ENCODE measurements at places on chromosomes 7 and 10. TPM values are rescaled to one million over a fixed set of nuclear protein-coding genes. Genes with fewer than 3 reads are reported as not detected.

Gene LRRD1
- 0.75 TPM for polyA plus RNA-seq

Gene RAPGEF5
- 37.6 TPM for polyA plus RNA-seq

Gene ZPBP
- 0.90 TPM for polyA plus RNA-seq

Gene DBNL
- polyA plus RNA-seq = 60.1 TPM

DNA sequence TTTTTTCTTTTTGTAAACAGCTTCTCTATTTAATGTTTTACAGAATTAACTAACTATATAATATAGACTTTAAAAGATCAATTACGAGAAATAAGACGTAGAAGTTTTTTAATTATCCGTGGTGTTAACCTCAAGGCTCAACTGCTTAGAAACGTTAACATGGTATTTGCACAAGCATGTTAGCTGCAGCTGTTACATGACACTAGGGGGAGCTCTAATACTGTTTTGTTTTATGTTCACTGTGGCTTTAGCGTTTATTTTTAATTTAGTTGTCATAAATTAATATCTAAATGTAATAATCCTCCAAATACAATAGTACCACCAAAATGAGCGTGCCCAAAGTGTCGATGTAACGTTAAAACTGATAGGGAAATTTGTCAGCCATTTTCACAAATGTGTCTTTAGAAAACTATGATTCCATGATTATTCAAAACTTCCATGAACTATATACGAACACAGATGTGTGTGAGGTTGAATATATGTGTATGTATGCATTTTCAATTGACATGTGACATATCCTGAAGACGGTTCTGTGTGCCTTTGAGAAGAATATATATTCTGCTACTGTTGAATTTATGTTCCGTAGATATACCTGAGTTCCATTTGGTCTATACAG lies 828.8 kb upstream of the MBL2 start:
- peak; percentile 49 for DNase-seq

DNA sequence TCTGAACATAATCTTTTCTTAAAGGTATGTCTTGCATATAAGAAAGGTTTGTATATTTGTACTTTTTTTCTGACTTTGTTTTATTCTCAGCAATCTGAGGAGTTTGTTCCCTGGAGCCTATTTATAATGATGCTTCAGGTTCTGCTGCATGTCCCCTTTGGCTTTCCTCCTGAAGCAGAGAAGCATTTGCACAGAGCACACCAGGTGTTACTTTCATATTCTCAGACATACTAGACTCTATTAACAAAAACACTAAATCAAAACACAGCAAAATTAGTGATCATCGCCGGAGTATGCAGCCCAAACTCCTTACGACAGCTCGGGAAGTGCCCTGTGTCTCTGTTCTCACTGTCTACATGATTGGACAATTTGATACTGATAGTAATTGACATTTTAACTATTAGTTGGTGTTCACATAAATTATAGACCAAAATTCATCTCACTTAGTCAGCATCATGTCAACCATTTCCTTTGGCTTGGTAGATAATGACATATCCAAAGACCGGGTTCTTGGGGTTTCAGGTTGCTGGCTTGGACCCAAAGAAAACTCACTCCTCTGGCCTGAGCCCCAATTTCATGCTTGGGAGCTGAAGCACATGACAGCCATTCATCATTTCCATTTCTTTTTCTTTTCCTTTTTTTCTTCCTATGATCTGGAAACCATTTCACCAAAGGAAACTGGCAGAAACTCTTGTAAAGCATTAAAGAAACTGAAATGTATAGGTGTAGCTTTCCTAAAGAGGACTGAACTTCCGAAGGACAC lies 400.1 kb upstream of the NRP1 start:
- no peak for DNase-seq

DNA sequence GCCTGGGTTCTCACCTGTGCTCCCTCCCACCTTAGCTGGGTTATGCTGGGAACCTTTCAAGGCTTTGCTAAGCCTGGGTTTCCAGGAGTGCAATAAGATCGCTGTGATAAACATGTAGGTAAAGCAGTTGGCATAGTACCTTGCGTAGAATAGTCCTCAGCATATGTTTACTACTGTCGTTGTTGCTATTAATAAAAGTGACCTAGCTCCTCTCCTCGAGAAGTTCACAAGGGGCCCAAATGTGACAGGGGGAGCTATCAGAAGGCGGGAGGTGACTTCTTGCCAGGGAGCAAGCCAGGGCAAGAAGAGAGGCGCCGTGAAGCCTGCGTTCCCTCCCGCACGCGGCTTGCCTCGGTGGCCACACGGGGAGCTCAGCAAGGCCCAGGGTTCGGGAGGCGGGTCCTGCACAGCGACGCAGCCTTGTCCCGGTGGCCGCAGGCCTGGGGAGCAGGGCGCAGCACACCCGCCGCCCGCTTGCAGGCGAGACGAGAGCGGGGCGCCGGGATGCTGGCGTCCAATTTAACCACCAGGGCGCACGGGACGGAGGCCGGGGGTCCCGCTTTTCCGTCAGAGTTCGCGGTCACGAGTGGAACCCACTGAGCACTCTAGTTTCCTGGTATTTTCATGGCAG lies 106.2 kb downstream of the SNX10 start:
- DNase-seq = no peak

DNA sequence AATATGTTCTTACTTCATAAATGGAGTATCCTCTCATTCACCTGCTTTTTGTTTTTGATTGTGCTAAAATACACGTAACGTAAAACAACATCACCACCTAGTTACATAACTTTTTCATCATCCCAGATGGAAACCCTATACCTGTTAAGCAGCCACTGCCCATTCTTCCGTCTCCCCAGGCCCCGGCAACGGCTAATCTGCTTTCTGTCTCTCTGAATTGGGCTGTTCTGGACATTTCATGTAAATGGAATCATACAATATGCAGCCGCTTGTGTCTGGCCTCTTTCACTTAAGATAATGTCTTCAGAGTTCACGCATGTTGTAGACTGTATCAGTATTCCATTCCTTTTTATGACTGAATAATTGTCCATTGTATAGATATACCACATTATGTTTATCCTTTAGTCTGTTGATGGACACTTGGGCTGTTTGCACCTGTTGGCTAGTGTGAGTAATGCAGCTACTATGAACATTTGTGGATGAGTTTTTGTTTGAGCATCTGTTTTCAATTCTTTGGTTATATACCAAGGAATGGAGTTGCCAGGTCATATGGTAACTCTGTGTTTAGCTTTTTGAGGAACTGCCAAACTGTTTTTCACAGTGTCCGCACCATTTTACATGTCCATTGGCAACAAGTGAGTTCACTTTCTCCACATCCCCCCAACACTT lies 14.1 kb upstream of the SUN1 start:
- no peak for DNase-seq

DNA sequence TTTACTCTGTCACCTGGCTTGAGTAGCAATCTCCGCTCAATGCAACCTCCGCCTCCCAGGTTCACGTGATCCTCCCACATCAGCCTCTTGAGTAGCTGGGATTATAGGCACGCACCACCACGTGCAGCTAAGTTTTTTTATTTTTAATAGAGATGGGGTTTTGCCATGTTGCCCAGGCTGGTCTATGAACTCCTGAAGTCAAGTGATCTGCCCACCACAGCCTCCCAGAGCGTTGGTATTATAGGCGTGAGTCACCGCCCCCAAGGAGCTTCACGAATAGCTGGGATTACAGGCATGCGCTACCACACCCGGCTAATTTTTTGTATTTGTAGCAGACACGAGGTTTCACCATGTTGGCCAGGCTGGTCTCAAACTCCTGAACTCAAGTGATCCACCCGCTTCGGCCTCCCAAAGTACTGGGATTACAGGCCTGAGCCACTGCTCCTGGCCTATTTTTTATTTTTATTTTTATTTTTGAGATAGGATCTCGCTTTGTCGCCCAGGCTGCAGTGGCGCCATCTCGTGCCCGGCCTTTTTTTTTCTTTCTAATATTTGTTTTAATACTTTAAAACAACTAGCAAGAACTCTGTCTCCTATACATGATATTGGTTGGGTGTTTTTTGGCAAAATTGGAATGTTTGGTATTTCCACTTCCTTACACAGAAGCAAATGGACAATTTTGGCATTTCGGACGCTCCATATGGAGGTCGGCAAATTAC lies 1.1 kb downstream of the EFCAB10 start:
- DNase-seq = no peak

- DNase-seq = no peak
Observed at GRCh38 chr10:24393201-24393600, 184.3 kb downstream of the KIAA1217 start.

DNA sequence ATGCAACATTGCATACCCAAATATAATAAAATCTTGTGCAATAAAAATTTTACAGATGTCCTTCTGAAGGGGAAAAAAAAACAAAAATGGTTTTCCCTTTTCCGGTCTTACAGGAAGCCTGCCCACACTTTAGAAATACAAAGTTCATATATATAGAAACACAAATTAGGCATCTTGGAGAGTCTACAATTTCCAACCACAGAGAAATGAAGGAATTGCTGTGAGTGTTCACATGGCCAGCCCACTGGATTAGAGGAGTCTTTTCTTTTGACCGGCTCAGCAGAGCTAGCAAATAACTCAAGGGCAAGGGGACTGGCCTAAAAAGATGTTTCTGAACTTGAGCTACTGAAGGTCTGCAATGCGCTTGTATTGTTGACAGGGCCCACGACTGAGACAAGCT lies 92.4 kb downstream of the GLI3 start:
- DNase-seq = no peak

DNA sequence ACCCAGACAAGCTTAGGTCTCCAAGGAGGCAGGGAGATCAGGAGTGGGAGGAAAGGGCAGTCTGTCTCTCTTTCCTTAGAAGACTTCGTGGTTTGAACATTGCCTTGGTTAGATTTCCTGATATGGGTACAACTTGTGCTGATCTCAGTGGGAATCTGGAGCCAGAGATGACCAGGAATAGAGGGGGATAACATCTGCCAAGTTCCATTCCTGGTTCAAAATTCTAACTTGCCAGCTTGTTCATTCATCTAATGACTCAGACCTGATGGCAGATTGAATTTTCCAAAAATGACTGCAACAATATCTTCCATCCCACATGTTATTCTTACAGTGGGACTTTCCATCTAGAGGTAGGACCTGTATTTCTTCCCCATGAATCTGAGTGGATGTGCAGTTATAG lies 394.3 kb upstream of the PODXL start:
- DNase-seq = no peak

- DNase-seq = no peak
Observed at GRCh38 chr7:158286210-158286609, 301.4 kb downstream of the PTPRN2 start.

DNA sequence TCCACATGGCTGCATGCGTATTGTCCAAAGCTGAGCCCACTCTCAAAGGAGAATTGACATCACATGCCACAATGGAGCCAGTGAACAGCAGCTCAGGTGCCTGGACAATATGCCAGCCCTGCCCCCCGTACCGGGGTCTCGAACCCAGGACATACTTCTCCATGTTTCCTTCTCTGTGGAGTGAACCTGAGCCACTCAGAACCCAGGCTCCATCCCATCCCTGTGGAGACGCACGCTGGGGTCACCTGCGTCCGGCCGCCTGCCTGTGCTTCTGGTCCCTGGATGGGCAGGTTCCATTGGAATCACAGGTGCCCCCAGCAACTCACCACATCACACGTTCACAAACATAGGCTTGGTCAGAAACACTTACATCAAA lies 229.8 kb downstream of the DNAJB6 start:
- DNase-seq = no peak

DNA sequence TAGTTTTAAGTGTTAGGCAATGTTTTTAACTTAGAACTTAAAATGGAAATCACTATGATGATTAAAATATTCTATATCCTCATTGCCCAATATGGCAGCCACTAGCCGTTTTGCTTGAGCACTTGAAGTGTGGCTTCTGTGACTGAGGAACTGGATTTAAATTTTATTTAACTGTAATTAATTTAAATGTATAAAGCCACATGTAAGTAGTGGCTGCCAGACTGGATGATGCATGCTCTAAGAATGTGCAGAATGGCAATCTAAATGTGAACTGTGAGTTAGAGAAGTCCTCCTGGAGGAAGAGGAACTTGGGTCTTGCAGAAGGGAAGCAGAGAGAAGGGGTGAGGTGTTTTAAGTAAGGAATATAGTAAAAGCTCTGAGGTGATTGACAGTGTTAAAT lies 451.4 kb downstream of the SUGCT start:
- no peak for DNase-seq

- peak; percentile 43 for DNase-seq
Observed at GRCh38 chr7:33062023-33062781, at the start of gene NT5C3A. TSS of gene NT5C3A (minus strand) at chr7:33062776. CDS start at chr7:33062705, 71 bp downstream.
